ENCODE measurements at places on chromosomes 12 and 14. TPM values are rescaled to one million over a fixed set of nuclear protein-coding genes. Genes with fewer than 3 reads are reported as not detected.

DNA sequence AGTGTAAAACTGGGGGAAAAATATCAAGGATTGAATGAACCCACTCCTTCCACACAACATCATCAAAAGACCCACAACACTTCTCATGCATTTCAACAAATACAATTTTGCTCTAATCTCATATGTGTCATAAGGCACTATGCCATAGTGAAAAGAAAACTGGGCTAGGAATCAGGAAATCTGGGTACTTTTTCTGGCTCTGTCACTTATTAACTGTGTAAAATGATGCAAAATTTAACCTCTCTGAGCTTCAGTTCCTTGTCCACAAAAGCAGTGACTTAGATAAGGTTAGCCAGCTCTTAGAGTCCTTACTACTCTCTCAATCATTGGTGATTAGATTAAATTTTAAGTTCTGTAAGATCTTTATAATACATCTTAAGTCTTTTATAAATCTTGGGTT lies 250.5 kb upstream of the SOX5 start:
- H3K36me3 ChIP-seq: no peaks in the 10 kb centered on the region
- H3K4me3 ChIP-seq: no peak overlapping the region

- peaks cover 8% of the 10 kb centered on the region for H3K36me3 ChIP-seq
- peaks cover 20% of the 10 kb centered on the region for H3K4me1 ChIP-seq
- H3K27me3 ChIP-seq: no peaks in the 10 kb centered on the region
- H3K4me3 ChIP-seq: no peak overlapping the region
These were observed 14.7 kb downstream of the HCFC2 start for GRCh38 chr12:104079024-104079423.

GRCh38 chr14:76267322-76268046 lies 108.5 kb upstream of the ESRRB start:
- no peaks in the 10 kb centered on the region for H3K36me3 ChIP-seq
- no peak overlapping the region for H3K27ac ChIP-seq
- H3K4me1 ChIP-seq: no peaks in the 10 kb centered on the region
- H3K4me3 ChIP-seq: peak overlapping the region; percentile 18
- H3K27me3 ChIP-seq: peaks cover 15% of the 10 kb centered on the region

- H3K27ac ChIP-seq: no peak overlapping the region
- no peak for DNase-seq
- no peaks in the 10 kb centered on the region for H3K36me3 ChIP-seq
These were observed 115.6 kb downstream of the CALM1 start for GRCh38 chr14:90512329-90512991.

DNA sequence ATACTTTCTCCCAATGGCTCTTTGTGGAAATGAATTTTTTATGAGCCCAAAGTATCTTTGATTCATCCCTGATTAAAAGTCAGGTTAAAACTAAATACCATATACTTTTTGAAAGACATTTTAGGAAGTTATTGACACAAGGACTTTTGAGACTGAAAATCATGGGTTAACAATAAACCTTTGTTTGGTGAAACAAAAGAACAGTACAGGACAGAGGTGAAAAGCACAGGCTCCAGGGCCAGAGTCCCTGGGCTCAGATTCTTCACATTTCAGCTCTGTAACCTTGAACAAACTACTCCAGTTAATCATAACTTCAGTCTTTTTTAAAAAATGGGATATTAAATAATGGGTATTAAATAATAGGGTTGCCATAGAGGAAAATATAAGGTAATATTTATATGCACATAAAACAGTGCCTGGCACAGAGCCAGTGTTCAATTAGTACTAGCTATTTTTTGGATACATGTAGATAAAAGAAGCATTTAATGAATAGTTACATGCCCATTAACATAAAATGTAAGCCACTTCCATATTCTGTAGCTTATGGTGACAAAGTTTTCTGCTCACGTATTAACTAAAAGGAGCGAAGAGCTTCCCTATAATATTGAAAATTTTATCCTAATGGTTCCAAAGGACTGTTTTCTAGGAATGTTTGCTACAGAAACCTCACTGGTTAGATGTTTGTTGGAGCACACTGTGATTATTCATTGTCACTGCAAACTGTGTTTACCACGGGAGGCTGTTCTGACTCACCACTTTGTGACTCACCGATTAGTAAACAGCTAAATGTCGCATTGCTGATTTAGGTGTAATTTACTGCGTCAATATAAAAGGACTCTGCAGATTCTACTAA lies 255.4 kb downstream of the DAD1 start:
- H3K36me3 ChIP-seq: no peaks in the 10 kb centered on the region
- no peaks in the 10 kb centered on the region for H3K4me1 ChIP-seq
- H3K27ac ChIP-seq: no peak overlapping the region

The RPGRIP1 gene
- not detected for total RNA-seq

The CCDC198 gene
- total RNA-seq: not detected

Measured in activated CD8-positive, alpha-beta T cell treated with anti-CD3 and anti-CD28 coated beads for 36 hours (primary cell).